Left cardiac atrium (tissue), 4 donors: ENCODE measurements at places on chromosomes 3 and 15.

DNA sequence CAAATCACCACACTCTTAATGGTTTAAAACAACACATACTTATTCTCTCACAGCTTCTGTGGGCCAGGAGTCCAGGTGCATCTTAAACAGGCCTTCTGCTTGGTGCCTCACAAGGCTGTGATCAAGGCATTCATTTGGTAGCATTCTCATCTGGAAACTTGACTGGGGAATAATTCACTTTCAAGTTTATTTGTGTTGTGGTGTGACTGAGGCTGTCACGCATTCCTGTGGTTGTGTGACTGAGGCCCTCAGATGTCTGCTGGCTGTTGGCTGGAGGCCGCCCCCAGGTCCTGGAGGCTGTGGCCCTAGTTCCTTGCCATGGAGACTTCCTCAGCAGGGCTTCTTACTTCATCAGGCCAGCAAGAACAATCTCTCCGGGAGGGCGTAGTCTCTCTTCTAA is 16.9 kb upstream of the FAM3D start:
- DNase-seq = no peak

DNA sequence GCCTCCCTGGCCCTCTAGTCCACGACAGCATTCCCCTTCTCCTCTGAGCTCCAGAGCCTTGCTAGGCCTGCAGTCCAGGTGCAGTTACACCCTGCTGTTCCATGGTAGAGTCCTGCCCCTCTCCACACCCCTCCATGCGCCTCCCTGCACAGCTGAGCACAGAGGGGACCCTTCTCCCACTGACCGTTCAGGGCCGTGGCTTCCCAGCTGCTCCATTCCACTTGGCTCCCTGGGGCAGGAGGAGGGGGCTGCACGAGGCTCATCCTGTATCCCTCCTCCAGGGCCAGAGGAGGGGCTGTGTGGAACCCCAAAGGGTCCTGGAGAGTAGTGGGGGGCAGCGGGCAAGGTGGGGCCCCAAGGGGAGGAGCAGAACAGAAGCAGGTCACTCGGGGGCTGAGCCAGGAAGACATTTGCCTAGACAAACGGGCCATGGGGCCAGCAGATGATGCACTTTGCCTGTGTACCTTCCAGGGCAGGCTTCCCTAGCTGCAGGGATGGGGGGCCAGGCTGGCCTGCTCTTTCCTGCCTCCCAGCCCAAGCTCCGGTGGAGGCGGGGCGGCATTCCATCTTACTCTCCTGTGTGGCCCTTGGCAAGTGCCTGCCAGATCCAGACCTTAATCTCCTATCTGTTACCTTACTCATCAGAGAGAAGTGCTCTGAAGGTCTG is 20.7 kb upstream of the GOLGA6C start:
- DNase-seq = no peak

GRCh38 chr3:52454938-52455282 is 494 bp upstream of the NISCH start:
- DNase-seq = no peak

- no peak for DNase-seq
Measured at GRCh38 chr15:70103880-70104626, 6.3 kb upstream of the TLE3 start.

GRCh38 chr3:52393131-52393807 is 51.6 kb downstream of the SEMA3G start:
- no peak for DNase-seq

DNA sequence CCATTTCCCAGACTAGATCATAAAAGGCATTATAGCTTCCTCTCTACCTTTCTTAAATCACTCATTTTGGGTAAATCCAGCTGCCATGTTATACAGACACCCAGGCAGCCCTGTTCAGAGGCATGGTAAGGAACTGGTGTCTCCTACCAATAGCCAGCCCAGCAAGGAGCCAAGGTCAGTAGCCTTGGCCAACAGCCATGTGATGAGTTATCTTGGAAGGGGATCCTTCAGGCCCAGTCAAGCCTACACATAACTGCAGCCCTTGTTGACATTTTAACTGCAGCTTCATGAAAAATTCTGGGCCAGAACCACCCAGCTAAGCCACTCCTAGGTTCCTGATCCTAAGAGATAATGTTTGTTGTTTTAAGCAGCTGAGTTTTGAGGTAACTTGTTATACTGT is 29.0 kb upstream of the ZMAT3 start:
- DNase-seq = no peak

DNA sequence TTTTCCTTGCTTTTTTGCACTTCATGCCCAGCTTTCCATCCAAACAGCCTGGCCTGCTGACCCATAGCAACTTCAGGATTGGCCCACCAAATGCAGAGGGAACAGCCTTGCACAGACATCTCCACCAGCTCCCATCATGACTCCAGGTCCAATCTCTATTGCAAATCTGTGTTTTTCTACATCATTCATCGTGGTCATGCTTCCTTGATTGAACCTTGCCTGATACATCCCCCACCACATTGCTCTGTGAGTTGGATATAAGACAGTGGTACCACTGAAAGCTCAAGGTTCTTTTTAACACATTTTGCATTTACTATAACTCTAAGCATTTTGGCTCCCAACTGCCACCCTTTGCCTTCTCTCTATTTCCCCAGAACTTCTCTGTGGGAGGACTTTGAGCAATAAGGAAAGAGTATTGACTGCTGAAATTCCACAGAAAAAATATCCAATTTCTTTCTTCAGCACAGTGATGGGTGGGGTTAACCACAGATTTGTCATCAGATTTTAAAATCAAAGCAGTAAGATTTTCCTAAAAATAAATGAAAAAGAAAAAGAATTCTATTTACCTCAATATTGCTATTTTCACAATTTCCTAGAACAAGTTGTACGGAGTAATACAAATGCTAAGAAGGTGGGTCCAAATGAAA is 114.6 kb upstream of the GALNT15 start:
- no peak for DNase-seq

DNA sequence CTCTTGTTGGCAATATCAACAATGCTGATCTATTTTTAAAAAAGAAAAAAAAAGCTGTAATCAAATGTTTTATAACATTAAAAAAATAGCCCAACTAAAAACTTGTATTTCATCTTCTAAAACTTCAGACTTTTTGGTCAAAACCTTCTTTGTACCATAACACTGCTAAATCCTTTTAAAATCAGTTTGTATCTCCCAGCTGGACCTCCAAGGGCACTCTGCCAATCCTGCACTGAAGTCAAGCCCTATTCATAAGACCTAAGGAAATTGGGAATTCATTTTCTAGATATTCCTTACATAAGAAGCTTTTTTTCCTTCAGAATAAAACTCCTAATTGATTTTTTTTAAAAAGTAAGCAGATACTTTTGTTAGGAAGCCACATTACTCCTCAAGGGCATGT is 38.2 kb upstream of the HCLS1 start:
- peak; percentile 33 for DNase-seq

- no peak for DNase-seq
Measured at GRCh38 chr15:96047255-96047931, 283.1 kb upstream of the NR2F2 start.

- peak; percentile 37 for DNase-seq
Measured at GRCh38 chr3:169218314-169218983, 445.1 kb downstream of the MECOM start.

GRCh38 chr3:169886671-169887070 is 16.9 kb upstream of the LRRC31 start:
- peak; percentile 80 for DNase-seq

GRCh38 chr3:59374091-59374817 is 324.4 kb upstream of the CFAP20DC start:
- DNase-seq = no peak

DNA sequence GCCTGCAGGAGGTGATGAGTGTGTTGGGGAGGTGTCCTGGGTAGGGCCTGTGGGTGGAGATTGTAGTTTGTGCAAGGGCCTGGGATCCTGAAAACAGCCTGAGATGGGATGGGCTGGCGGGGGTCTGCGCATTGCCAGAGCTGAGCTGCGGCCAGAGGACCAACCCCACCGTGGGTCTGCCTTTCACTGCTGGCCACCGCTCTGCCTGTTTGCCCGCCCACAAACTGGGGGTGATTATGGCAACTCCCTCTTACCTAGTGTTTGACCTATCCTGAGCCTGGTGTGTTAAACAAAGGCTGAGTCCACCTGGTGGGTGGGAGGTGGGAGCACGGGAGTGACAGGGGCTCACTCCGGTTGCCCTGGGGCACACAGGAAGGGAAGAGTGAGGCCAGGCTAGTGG is 9.8 kb downstream of the ABTB1 start:
- no peak for DNase-seq

DNA sequence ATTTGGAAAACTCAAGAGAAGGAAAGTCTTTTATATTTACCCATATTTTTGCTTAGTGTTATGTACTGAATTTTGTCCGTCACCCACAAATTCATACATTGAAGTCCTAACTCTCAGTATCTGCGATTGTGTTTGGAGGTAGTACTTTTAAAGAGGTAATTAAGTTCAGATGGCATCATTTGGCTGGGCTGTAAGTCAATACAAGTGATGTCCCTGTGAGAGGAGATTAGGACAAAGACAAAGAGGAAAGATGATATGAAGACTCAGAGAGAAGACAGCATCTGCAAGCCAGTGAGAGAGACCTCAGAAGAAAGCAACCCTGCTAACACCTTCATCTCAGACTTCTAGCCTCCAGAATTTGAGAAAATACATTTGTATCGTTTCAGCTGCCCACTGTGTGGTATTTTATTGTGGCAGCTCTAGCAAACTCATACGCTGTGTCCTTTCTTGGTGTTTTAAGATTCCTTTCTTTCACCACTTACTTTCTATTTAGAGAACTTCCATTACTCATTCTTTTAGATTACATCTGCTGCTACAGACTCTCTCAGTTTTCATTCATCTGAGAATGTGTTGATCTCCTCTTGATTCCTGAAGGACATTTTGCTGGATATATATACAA is 17.0 kb downstream of the LRCH3 start:
- DNase-seq = no peak

DNA sequence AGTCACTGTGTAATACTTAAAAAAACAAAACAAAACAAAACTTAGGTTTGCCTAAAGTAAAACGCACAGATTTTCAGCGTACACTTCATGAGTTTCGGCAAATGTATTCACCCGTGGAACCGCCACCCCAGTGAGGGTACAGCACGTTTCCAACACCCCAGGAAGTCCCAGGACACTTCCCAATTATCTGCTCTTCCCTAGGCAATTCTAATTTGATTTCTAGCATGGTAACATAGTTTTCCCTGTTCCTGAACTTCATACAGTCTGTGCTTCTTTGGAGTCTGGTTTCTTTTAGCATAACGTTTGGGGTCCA is 497 bp upstream of the CLASP2 start:
- DNase-seq = no peak

DNA sequence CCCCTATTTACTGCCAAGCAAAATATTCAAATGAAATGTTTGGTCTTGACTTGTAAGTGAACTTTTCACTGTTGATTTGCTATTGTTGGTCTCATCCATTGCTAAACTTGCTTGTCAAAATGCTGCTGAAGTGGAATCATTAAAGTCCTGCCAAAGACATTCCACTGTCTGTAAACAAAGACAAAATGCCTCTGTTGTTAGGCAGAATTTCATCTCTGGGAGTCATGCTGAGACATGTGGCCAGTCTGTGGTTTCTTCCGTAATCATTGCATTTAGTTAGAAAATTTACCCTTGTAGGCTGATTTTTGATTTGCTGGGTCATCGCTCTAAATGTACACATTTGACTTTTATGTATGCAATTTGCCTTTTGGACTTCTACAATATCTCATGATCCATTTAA is 577.7 kb downstream of the MECOM start:
- DNase-seq = no peak

DNA sequence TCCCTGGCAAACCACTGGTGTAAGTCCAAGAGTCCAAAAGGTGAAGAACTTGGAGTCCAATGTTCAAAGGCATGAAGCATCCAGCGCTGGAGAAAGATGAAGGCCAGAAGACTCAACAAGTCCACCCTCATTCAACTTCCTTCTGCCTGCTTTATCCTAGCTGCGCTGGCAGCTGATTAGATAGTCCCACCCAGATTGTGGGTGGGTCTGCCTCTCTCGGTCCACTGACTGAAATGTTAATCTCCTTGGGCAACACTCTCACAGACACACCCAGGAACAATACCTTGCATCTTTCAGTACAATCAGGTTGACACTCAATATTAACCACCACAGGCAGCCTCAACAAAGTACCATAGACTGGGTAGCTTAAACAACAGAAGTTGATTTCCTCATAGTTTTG is 245.9 kb upstream of the IGF1R start:
- no peak for DNase-seq

- DNase-seq = no peak
Measured at GRCh38 chr15:68218331-68218730, 11.2 kb downstream of the CLN6 start.

DNA sequence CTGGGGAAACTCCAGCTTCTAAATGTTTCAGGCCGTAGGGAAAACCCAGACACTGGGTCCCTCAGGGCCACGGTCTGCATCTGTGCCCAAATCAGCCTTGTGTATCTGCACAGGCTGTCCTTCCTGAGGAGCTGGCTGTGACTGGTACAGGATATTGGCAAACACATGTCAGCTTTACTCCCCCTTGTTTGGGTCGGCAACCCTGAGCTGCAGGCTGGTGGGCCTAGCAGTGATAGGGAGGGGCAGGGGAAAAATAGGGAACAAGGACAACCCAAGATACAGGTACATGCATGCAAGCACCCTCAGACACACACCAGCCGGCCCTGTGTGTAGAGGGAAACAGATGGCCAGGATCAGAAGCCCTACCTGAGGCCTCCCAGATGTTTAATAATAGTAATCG is 28.7 kb upstream of the HCN4 start:
- DNase-seq = no peak

DNA sequence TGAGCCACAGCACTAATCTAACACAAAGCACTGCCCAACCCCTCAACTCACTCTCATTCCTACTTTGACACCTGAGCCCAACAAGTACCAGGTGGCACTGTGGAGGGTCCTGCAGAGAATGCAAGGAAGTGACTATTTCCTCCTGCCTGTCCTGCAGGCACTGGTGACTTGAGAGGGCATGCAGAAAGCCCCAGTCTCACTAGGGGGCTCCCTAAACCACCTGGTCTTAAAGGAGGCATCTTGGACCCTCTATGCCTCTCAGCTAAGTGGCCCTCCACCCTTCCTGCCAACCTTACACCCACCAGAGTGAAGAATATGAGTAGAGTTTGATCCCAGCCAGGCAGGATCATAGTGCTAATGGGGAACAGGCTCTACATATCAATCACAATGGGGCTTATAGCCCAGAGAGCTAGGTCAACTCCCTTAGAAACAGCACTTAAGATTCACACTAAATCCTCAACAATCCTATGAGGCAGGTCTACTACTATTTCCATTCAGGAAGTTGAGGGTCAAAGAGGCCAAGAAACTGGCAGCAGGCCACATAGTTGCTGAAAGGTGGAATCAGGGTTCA is 15.2 kb downstream of the TRAIP start:
- DNase-seq = no peak
